ENCODE measurements at places on chromosomes 16 and 17.

- DNase-seq: no peak
Observed at GRCh38 chr17:55273579-55274354, 9.0 kb downstream of the HLF start.

DNA sequence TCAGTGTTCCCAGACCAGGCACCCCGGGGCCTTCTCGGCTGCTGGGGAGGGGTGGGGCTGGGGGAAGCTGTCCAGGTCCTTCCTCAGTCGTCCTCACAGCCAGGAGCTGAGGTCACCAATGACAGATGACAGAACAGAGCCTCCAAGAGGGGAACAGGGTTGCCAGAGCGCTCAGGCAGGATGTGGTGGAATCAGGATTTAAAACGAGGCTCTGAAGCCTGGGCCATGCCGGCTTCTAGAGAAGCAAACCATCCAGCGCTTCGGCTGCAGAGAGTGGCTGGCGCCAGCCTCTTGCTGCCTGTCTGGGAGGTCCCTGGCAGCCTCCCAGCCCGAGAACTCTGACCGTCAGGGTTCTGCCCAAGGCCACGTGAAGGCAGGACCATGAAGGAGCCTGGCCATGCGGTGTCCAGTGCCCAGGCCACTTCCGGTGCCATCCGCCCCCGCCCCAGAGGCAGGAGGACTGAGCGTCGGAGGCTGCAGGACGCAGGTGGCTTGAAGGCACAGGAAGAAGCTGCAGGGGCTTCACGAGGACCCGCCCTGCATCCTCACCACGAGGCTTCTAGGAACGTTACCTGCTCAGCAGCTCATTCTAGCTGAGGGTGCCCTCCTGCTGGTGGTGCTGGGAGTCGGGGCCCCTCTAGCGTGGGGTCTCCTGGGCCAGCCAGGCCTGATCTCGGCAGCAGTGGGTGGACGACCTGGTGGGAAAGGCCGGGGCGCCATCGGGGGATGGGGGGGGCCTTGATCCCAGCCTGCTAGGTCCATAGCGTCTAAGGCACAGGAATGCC, 78.5 kb downstream of the KLHDC4 start:
- DNase-seq: no peak

DNA sequence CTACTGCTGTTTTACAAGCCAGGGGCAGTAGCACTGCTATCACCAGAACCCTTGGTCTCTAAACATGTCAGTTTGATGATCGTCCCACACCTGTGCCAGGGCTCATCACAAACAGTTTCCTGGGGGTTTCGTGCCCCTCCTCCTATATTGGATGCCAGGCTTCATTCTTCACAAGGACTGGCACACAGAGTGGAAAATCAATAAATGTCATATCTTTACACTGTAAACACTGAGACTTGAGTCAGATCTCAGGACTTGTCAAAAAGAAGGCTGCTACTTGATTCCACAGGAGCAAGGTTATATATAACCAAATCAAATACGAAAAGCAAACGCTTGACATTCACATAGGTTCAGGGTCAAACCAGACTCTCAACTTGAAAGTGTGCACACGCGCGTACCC, 39.3 kb upstream of the CLEC18B start:
- no peak for DNase-seq

- DNase-seq: no peak
Observed at GRCh38 chr16:88048985-88049384, 97.8 kb downstream of the BANP start.

GRCh38 chr17:80413771-80414507, 1.0 kb upstream of the ENDOV start:
- DNase-seq: no peak
